PC-9 (cell line): ENCODE measurements at places on chromosomes 6 and 20. TPM values are rescaled to one million over a fixed set of nuclear protein-coding genes. Genes with fewer than 3 reads are reported as not detected.

Gene RIN2
- total RNA-seq = 39.0 and 46.2 TPM in 2 replicates

GRCh38 chr20:39528436-39528835 lies 566.3 kb downstream of the DHX35 start:
- H3K27ac ChIP-seq = no peak overlapping the region
- H3K4me3 ChIP-seq = no peak overlapping the region
- no peaks in the 10 kb centered on the region for H3K36me3 ChIP-seq
- H3K27me3 ChIP-seq = 0 out of 2 replicates have a peak, but pooled peaks cover 4% of the 10 kb centered on the region
- no peak for DNase-seq

Gene WDR27
- total RNA-seq = 54.2 and 66.5 TPM in 2 replicates

DNA sequence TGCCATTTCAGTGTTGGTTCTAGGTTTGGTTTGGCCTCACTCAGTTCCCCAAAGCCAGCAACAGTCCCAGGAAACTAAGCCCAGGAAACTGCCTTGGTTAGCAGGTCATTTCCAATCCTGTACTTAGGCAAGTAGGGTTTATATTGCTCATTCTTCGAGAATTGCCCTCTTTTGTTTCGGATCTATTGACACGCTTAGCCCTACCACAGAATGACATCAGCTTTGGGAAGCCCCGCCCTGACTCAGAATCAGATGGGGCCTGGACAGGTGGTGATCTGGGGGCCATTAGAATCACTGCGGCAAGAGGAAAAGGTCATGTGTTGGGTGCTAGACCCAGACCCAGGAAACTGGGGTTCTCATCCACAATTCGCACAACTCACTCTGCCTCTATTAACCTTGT lies 578.2 kb downstream of the QKI start:
- no peak overlapping the region for H3K4me3 ChIP-seq
- no peaks in the 10 kb centered on the region for H3K36me3 ChIP-seq
- no peaks in the 10 kb centered on the region for H3K4me1 ChIP-seq
- DNase-seq = no peak
- peaks cover 27% of the 10 kb centered on the region for H3K27me3 ChIP-seq

Gene FILIP1
- total RNA-seq = 0.15 TPM in 1 of 2 replicates, not detected in the other

DNA sequence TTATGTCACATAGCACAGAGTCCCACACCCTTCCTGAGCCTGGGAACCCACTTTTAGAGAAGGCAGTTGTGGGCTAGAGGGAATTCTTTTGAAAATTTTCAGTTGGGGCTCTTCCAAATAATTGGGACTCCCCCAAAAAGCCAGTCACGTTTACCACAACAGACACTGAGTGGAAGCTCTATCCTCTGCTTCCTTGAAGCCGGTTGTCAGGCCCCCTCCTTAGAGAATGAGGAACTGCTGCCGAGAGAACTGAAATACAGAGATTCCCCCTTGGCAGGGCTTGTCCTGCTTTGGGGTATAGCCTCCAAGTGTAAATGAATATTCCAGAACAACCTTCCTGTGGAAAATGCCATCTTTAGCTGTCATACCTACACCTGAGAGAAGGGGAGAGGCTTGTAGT lies 2.7 kb upstream of the JAG1 start:
- H3K36me3 ChIP-seq = no peaks in the 10 kb centered on the region
- no peak overlapping the region for H3K27ac ChIP-seq
- H3K4me3 ChIP-seq = no peak overlapping the region
- no peak for DNase-seq
- H3K27me3 ChIP-seq = no peaks in the 10 kb centered on the region
- H3K4me1 ChIP-seq = peaks cover 12% of the 10 kb centered on the region

- no peaks in the 10 kb centered on the region for H3K27me3 ChIP-seq
- H3K36me3 ChIP-seq = no peaks in the 10 kb centered on the region
- no peak for DNase-seq
- H3K27ac ChIP-seq = no peak overlapping the region
Observed at GRCh38 chr20:4724459-4725262, 3.0 kb downstream of the PRND start.
